H4 (cell line): ENCODE measurements at places on chromosomes 16 and 17. TPM values are rescaled to one million over a fixed set of nuclear protein-coding genes. Genes with fewer than 3 reads are reported as not detected.

The CLEC18B gene
- total RNA-seq, result 0.02 and 2.0 TPM in 2 replicates

GRCh38 chr16:85897382-85897781 is 1.6 kb upstream of the IRF8 start:
- DNase-seq, result no peak

DNA sequence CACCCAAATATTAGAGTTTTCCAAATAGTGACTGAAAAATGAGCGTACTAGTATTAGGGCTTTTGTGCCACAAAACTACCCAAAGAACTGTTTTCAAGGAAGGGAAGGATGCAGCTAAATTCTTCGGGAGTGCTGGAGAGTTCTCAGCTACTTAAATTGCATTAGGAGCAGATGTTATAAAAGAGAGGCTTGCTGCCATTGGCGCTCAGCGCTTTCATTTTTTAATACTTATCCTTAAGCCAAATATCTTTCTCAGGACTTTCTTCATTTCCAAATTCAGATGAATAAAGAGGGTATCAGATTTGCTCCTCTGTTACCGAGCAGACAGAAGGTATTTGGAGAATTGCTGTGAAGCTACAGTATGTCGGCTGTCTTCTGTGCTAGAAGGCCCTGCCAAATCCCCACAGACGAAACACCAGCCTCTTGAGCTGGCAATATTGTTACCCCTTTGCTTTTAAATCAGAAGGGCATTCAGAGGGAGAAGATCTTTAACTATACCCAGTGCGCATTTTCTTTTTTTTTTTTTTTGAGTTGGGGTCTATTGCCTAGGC is 47.2 kb upstream of the CLEC18A start:
- DNase-seq, result no peak

- peak; percentile 90 for DNase-seq
These were observed 31.1 kb upstream of the CCR7 start for GRCh38 chr17:40596261-40596919.

DNA sequence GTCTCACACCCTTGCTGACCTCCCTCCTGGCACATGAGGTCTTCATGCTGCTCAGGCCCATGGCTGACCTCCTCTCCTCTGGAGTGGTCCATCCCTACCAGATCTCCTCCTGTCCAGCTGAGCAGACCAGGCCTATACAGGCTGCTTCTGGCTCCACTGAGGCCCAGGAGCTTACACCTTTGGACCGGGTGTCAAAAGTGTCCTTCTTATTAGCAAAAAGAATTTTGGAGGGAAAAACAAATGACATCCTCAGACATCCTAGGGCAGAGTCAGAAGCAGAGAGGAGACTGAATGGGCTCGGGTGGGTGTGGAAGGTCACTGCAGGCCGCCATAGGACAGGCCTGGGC is 38.1 kb downstream of the WSB1 start:
- no peak for DNase-seq

The OR4D1 gene
- total RNA-seq, result 0.02 TPM in 1 of 2 replicates, not detected in the other

DNA sequence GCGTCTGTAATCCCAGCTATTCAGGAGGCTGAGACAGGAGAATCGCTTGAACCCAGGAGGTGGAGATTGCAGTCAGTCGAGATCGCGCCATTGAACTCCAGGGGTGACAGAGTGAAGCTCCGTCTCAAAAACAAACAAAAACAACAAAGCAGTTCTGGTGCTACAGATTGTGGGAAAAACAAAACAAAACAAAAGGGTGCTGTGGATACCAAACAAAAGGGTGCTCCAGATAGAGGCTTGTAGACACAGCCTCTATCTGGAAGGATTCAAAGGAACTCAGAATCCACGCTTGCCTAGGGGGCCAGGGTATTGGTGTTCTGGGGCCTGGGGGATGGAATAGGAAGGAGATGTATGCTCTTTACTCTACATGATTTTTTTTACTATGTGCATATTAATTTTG is 2.5 kb downstream of the MYLK3 start:
- no peak for DNase-seq

DNA sequence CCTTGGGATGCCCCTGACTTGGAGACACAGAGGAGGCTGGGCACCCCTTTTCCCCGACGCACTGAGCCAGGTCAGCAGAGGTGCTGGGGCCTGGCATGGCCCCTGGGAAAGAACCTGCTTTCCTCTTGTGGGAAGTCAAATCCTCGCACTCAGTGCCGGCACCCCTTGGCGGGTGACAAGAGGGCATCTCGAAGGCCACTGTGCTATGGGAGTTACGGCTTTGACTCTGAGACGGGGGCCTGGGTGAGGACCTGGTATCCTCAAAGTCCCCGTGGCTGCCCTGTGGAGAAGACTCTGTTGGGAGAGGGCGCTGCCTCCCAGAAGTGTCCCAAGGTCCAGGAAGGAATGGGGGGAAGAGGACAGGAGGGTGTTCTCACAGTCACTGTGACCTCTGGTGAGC is 117.0 kb downstream of the METRNL start:
- DNase-seq, result no peak

GRCh38 chr17:28717578-28718332 is at the start of gene RAB34:
RAB34 (minus strand) TSS chr17:28717868; CDS start chr17:28717266, 602 bp downstream.
- peak; percentile 85 for DNase-seq

- DNase-seq, result no peak
These were observed 26.7 kb upstream of the ERN1 start for GRCh38 chr17:64156670-64157069.

The ASIC2 gene
- total RNA-seq, result not detected in 2 replicates

DNA sequence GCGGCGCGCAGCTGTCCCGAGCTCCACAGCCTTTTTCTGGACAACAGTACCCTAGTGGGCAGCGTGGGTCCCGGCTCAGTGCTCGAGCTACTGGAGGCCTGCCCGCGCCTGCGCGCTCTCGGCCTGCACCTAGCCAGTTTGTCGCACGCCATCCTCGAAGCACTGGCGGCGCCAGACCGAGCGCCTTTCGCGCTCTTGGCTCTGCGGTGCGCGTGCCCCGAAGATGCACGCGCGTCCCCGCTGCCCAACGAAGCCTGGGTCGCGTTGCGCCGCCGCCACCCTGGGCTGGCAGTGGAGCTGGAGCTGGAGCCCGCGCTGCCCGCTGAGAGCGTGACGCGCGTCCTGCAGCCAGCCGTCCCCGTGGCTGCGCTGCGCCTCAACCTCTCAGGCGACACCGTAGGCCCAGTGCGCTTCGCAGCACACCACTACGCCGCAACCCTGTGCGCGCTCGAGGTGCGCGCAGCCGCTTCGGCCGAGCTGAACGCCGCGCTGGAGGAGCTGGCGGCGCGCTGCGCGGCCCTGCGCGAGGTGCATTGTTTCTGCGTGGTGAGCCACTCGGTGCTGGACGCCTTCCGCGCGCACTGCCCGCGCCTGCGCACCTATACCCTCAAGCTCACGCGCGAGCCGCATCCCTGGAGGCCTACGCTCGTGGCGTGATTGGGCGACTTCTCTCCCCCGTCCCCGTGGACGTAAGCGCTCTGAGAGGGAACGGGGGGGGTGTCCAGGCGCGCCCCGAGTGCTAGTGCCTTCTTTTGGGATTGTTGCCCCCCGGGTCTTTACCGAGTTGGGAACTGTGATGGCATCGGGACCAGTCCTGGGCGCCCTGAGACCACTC is 1.2 kb upstream of the HSF4 start:
- no peak for DNase-seq

The KCNJ18 gene
- 0.35 TPM in 1 of 2 replicates, not detected in the other for total RNA-seq

GRCh38 chr17:3695723-3696411 is at the start of gene P2RX5:
P2RX5 (minus strand) TSS chr17:3696155; CDS start chr17:3696005, 150 bp downstream.
- no peak for DNase-seq

- no peak for DNase-seq
These were observed 8.8 kb downstream of the FOXF1 start for GRCh38 chr16:86519007-86519648.

The FSCN2 gene
- 0.27 TPM in 1 of 2 replicates, not detected in the other for total RNA-seq

DNA sequence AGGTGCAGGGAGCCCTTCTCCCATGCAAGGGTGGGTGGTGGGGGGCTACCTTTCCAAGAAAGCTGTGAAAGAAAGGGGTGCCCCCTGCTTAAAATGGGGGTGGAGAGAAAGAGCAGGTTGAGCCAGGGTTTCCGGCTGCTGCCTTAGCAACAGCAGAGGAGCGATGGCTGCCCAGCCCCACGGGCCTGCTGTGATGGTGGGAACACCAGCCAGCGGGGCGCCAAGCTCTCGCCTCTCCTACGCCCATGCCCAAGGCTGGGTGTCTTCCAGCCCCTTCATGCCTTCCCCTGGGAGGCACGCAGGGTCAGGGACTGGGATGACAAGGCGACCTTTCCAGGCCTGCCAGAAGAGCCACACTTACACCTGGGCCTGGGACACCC is 3.0 kb downstream of the FMNL1 start:
- DNase-seq, result no peak

DNA sequence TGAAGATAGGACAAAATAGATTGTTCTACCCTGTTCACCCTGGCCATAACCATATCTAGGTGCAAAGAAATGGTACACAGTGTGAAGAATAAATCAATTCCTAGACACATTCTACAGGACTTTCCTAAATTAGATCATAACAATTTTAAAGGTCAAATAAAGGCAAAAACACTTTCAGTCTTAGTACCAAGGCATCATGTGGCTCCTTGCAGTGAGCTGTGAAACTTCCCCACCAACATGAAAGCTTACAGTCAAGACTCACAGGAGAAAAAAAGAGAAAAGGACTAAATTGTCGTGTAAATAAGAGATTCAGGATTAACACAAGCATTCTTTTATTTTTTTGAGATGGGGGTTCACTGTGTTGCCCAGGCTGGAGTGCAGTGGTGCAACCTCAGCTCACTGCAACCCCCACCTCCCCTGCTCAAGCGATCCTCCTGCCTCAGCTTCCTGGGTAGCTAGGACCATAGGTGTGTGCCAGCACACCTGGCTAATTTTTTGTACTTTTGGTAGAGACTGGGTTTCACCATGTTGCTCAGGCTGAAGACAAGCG is 14.2 kb downstream of the NSMCE1 start:
- no peak for DNase-seq

GRCh38 chr17:77597418-77598240 is 360.9 kb upstream of the TNRC6C start:
- DNase-seq, result no peak

The NTN1 gene
- total RNA-seq, result 0.88 and 2.0 TPM in 2 replicates

The KRT12 gene
- not detected in 2 replicates for total RNA-seq

GRCh38 chr17:43803758-43804157 is 23.5 kb downstream of the CFAP97D1 start:
- no peak for DNase-seq

GRCh38 chr17:40906613-40907012 is 21.6 kb upstream of the KRT20 start:
- no peak for DNase-seq

GRCh38 chr17:76139801-76140660 is 1.0 kb downstream of the FOXJ1 start:
- DNase-seq, result no peak

GRCh38 chr16:22330326-22330725 is 33.1 kb downstream of the POLR3E start:
- DNase-seq, result no peak

GRCh38 chr16:53864819-53865493 is 161.0 kb downstream of the FTO start:
- no peak for DNase-seq

The MPV17L gene
- total RNA-seq, result not detected in 2 replicates

DNA sequence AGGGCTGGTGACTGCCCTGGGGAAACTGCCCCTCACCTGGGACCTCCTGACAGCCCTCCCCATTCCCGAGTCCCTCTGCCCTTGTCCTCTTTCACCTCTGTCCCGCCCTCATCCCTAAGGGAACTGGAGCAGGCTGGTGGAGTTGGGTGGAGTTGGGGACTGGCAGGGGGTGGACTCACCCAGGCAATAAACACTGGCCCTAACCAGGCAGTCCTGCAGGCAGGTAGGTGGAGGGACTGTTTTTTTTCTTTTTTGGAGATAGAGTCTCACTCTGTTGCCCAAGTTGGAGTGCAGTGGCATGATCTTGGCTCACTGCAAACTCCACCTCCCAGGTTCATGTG is 11.7 kb downstream of the GCGR start:
- DNase-seq, result no peak

- no peak for DNase-seq
These were observed 6.1 kb upstream of the EIF4A3 start for GRCh38 chr17:80153004-80153403.

The EPOP gene
- 3.2 and 3.5 TPM in 2 replicates for total RNA-seq

The SOX15 gene
- total RNA-seq, result not detected in 2 replicates

The MEOX1 gene
- not detected in 2 replicates for total RNA-seq

The CDRT15L2 gene
- total RNA-seq, result not detected in 2 replicates

DNA sequence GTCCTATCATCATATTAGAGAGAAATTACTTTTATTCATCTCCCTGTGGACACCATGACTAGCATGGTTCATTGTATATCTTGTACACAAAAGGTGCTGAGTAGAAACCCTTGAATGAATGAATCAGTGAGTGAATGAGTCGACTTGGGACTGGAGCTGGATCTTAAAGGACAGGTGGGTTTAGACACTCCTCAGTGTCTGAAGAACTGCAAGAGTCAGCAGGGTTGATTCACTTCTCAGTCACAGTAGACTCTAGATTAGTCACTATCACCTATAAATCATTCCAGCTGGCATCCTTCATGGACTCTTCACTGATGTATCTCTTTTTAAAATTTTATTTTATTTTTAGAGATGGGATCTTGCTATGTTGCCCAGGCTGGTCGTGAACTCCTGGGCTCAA is 30.1 kb upstream of the PMFBP1 start:
- no peak for DNase-seq

DNA sequence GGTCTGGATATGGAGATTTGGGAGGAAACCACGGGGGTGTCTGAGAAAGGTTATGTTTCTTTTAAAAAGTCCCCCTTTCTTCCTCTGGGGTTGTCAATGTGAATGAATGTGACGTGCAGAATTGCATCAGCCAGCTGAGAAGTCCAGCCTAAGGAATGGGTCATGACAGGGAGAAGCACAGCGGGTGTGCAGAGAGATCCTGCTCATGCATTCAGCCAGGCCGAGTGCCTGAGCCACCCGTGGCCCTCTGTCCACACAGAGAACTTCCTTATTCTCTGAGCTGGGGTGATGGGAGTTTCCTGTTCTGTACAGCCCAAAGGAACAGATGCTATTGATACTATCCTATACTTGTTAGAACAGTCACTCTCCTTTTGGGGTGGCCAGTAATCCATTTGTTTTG is 117.9 kb downstream of the CPPED1 start:
- DNase-seq, result no peak

DNA sequence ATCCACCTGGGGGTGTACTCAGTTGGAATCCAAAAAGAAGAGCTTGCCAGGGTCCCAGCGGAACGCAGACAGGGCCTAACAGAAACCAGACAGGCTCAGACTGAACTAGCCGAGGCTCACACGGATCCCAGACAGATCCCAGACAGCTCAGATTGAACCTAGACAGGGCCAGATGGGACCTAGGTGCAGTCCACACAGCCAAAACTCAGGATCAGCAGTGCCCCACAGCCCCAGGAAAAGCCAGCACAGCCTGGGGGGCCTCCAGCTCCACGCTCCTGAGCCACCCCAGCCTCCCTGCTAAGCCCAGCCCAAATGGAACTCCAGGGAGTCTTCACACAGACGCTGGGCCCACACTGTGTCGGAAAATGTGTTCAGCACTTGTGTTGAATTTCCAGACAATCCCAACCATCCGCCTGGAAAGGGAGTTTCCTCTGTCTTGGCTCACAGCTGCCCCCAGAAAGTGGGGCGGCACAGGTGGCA is 7.5 kb downstream of the STX1B start:
- DNase-seq, result no peak
